ENCODE measurements at places on chromosomes 16 and 17.

DNA sequence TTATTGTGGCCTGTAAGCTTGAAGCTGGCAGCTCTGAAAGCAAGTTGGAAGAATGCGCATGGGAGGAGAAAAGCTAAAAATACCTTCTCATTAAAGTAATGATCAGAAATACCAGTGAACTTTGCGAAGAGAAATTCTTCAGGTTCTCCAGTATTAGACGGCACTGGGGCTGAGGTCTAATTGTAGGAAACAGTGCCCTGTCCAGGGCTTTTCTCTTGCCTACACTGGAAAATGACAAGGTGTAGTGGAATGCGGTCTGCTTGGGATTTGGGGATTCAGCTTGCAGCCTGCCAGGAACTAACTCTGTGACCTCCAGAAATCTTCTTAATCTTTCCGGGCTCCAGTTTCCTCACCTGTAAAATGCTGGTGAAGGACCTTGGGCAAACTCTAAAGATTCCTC is 53.3 kb upstream of the KCNJ16 start:
- no peak for DNase-seq

GRCh38 chr17:83125515-83126274 is 46.3 kb downstream of the METRNL start:
- no peak for DNase-seq

DNA sequence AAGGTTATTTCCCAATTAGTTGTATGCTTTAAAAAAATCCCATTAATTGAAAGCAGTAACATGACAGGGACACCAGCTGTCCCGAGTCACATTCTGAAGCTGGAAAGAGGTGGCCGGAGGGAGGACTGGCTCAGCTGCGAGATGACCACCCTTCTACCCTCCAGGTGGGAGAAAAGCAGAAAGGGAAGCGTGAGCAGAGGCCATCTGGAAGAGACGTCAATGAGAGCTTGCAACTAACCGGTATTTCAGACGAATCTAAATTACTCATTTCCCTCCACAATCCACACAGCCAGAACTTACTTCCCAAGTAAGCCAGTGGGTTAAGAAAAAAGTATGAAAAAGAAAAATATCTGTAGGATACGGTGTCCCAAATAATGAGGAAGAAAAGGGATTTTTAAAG is 28.5 kb upstream of the SLC38A8 start:
- DNase-seq: no peak

GRCh38 chr16:12236589-12236988 is 260.1 kb downstream of the SNX29 start:
- DNase-seq: no peak

- no peak for DNase-seq
These were observed 29.9 kb downstream of the MIS12 start for GRCh38 chr17:5516060-5516792.

DNA sequence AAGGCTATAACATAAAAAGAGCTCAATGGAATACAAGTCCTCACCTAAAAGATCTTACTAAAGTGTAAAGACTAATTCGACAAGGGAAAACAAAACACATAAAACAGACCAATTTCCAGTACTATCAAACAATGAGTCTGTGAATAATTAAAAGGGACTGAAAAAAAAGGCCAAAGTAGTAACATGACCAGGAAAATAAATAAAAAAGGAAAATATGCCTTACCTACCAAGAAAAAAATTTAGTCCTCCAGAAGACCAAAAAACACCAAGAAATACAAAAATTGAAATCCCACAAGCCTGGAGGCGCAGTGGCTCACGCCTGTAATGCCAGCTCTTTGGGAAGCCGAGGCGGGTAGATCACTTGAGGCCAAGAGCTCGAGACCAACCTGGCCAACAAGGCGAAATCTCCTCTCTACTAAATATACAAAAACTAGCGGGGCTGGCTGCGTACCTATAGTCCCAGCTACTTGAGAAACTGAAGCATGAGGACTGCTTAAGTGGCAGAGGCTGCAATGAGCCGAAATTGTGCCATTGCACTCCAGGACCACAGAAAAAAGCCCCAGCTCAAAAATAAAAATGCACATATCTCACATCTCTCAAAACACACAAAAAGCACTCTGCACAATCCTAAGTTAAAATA is 60.8 kb downstream of the TEX14 start:
- DNase-seq: no peak

DNA sequence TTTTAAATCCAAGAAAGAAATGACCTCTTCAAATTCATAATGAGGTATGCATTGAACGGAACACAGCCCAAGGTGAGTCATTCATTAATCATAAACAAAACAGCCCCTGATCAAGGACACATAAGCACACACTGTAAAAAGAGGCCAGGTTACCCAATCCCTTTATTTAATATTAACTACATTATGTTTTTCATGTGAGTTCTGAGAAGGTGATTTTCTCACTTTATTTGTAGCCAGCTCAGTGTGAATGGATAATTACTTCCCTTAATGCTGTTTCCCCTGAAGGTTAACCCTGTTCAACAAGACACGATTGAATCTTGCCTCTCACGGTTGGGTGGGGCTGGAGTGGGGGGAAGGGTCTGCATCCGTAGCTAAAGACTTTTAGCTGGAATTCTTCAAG is 257.3 kb upstream of the SALL1 start:
- DNase-seq: no peak

DNA sequence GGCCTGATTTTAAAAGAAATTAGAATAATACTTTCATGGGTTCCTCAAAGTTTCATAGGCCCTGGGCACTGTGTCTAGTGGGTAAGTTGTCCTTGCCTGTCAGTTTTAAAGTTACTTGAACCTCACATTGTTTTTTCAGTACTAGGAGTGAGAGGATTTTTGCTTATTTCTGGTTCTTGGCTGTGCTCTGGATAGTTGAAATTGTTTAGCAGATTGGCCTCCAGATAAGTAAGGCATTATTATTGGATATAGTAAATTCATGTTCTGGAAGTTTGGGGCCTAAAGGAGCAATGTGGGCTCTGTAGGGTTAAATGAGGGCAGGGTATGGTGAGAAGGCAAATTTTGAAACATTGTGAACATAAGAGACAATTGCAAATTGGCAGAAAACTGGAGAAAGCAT is 78.5 kb downstream of the WNT3 start:
- no peak for DNase-seq

DNA sequence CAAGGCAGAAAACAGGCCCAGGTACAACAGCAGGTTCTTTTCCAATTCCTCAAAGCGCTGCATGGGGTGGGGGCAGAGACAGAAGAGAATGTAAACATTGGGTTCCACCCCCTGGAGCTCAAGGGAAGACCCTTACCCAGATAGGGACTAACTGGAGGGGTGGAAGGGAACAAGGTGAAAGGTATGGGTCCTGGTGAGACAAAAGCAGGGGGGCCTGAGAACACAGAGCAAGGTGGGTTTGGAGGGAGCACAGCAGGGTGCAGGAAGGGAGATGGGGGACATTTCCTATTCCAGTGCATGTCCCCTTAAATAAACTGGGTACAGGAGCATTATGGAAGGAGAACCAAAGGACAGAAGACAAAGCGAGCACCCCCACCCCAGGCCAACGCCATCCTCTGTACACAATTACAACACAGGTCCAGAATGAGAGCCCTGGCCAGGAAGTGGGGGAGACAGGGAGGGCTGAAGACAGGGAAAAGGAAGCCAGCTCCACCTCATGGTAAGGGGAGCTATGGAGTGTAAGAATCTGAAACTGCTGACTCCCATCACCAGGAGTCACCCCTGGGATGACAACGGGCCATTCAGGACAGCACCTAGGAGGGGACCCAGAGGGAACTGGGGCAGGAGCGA is 2.1 kb upstream of the CD2BP2 start:
- no peak for DNase-seq

DNA sequence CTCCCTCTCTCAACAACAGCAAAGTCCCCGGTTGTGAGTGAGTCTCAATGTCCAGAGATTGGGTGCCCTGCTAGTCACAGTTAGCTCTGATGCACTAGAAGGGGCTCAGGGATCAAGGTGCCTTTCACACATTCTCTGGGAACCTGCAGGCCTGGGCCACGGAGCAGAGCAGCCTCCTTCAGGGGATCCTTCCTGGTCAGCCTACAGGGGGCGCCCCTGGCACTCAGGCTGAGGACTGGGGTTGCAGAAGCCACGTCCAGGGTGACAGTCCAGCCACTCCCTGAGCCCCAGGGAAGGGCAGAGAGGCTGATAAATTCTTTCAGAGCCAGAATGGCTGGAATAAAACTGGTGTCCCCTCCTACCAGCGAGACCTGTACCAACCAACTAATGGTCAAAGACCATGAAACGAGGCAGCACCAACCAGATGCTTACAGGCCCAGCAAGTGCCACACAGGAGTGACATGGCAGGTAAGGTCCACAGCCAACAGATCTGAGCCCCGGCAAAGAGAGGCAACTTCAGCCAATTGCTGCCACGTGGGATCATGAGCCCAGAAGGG is 43.5 kb downstream of the ST3GAL2 start:
- peak; percentile 32 for DNase-seq

GRCh38 chr16:89192956-89193575 is 7.3 kb downstream of the SLC22A31 start:
- DNase-seq: no peak

- no peak for DNase-seq
These were observed 2.3 kb downstream of the CMIP start for GRCh38 chr16:81446907-81447268.

- DNase-seq: peak; percentile 10
These were observed 199.1 kb downstream of the KATNIP start for GRCh38 chr16:27748868-27749546.

DNA sequence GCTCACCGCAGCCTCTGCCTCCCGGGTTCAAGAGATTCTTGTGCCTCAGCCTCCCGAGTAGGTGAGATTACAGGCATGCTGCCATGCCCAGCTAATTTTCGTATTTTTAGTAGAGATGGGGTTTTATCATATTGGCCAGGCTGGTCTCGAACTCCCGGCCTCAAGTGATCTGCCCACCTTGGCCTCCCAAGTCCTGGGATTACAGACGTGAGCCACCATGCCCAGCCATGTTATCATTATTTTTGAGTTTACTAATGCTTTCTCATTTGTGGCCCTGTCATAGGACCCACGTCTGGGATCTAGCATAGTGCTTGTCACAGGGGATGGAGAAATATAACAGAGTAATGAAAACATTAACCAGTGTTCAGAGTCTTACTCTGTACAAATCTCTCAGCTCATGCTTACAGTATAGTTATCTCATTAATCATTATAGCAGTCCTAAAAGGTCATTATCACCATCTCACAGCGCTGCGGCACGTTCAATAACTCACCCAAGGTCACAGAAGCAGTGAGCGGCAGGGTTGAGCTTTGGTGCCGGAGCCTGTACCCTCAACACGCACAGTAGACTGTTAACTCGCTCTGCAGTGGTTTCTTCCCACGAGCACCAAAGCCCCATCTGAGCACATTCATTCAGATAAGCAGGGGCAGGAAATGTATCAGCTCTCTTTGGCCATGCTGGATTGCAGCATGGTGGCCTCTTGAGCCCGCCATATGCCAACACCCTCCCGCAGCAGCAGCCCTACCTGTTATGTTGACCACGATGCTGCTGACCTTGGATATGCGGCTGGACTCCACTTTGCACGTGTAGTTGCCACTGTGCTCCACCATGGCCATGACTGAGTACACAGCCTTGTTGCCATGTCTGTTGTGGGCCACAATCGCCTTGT is 21.4 kb downstream of the PECAM1 start:
- no peak for DNase-seq

DNA sequence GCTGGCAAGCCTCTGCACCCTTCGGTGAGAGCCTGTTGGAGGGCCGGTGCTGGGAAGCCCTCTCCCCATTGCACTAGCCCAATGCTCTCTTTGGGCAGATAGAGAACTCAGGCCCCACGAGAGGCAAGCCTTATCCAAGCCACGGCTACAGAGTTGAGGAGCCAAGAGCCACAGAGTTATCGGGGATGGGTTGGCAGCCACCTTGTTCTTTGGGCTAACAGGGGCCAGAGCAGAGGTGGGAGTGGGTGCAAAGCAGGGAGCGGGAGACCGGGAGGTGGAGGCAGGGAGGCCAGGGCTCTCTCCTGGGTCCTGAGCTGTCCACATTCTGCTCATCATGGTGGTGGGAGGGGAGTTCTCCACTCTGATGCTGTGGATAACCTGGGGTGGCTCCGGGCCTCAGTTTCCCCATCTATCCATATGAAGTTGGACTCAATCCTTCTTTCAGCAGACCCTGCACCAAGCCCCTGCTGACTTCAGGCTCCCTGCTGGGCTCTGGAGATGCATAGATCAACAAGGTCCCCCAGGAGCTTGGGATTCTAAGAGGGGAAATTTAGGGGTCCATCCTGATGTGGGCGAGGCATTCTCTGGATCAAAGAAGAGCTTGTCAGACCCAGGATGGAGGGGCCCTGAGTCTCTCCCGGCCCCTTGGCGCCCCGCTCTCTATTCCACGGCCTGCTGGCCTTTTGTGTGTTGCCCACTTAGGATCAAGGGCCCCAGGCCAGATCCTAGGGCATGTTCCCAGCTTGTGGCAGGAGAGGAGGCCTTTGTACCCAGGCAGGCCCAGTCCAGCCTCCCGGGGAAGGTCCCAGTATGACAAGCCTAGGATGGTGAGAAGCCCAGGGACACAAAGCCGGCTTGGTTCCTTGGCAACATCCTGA is 557 bp upstream of the CX3CL1 start:
- DNase-seq: no peak

GRCh38 chr17:64459284-64459747 is 10.4 kb downstream of the MILR1 start:
- DNase-seq: no peak

- DNase-seq: no peak
These were observed 266.0 kb downstream of the ENGASE start for GRCh38 chr17:79340333-79341221.

DNA sequence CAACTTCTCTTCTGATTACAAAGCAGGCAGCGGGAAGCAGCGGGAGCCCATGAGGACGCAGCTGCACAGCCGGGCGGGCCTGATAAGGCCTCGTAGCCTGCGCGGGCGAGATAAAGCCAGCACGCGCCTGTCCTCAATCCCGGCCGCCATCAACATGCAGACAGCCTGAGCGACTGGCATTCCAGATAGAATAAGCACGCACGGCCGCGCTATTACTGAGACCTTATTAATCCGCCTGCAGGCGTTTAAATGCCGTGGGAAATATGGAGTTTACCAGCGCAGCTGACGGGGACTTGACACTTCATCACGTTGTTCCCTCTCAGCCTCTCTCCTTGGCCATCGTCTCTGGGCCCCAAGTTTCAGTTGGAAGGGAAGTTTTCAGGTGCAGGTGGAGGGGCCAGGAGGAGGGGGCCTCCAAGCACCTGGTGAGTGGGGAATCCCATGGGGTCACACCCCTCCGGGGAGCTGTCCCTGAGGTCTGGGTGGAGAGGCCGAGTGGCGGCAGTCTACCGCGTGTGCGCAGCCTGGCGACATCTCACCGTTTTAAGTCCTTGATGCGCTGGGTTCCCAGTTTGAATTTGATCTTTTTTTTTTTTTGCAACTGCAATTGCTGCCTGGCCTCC is 27.3 kb upstream of the CBFA2T3 start:
- no peak for DNase-seq

- DNase-seq: no peak
These were observed 631 bp downstream of the TRAF7 start for GRCh38 chr16:2155977-2156848.

DNA sequence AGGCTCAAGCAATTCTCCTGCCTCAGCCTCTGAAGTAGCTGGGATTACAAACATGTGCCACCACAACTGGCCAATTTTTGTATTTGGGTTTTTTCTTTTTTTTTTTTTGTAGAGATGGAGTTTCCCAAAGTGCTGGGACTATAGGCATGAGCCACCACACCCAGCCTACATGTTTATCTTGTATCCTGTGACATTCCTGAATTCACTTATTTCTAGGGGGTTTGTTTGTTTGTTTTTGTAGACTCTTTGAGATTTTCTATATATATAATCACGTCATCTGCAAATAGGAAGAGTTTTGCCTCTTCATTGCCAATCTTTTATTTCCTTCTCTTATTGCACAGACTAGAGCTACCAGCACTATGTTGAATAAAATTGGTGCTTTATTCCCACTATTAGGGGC is 29.1 kb downstream of the PRAC1 start:
- no peak for DNase-seq

- no peak for DNase-seq
These were observed 174.2 kb downstream of the IRF8 start for GRCh38 chr16:86073103-86073625.
